ENCODE measurements at places on chromosomes 7 and 10.

- no peak for DNase-seq
Observed at GRCh38 chr10:59085711-59086502, 90.5 kb upstream of the PHYHIPL start.

DNA sequence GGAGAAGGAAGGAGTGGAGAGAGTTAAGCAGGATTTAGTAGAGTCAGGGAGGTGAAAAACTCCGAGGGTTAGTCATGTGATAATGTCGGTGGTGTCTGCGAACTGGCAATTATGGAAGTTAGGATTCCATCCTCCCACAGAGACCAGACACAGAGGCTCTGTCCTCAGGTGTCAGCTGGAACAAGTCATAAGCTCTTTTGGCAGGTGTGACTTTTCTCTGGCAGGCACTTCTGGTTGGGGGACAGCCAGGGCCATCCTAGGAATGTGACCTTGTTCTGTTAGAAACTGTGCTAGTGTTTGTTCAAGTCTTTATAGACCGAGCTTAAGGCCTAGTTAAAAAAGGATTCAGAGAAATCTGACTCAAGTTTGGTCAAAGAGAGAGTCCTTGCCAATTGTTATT, 371.0 kb downstream of the DPP6 start:
- no peak for DNase-seq

DNA sequence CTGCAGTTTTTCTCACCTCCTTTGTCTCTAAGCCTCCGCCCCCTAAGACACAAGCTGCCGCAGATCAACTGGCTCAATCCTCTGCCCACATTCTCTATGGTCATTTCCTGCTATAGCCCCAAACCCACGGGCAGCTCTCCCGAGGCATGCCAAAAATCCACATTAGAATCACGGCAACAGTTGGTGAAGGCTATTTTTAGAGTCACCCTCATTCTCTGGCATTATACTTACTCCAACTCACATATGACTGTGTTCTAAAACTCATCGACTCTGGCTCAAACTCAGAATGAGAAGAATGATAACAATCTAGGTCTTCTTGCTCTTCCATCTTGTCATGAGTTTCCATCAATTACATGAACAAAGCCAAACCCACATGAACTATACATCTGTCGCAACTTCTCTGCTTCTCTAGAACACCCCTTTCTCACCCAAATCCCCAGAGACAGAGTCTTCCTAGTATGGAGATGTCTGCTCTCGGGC, 10.9 kb upstream of the KIAA1549 start:
- DNase-seq = no peak

- DNase-seq = no peak
Observed at GRCh38 chr10:33277135-33277536, 57.3 kb downstream of the NRP1 start.

- DNase-seq = no peak
Observed at GRCh38 chr10:4053940-4054339, 268.9 kb upstream of the KLF6 start.

GRCh38 chr7:84216472-84216871, 21.9 kb upstream of the SEMA3A start:
- DNase-seq = no peak

GRCh38 chr7:124570558-124570957, 195.0 kb downstream of the GPR37 start:
- DNase-seq = no peak

- no peak for DNase-seq
Observed at GRCh38 chr10:14235566-14236195, 95.0 kb downstream of the FRMD4A start.

GRCh38 chr7:148982654-148983199, 45.6 kb downstream of the PDIA4 start:
- no peak for DNase-seq

DNA sequence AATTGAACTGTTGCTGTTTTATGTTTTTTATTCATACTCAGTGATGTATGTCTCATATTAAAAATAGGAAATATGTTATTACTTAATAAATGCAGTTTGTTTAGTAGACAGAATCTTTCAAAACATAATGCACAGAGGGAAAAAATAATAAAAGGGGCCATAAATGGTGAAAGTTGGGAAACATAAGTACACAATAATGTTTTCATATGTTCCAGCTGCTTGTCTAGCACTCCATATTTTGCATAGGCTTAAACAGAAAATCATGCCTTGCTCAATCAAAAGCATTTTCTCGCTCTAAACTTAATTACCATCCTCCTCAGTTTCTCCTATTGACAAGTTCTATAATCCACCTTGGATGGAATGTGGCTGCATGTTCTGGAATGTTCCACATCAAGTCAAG, 333.2 kb downstream of the PLXNA4 start:
- DNase-seq = no peak

DNA sequence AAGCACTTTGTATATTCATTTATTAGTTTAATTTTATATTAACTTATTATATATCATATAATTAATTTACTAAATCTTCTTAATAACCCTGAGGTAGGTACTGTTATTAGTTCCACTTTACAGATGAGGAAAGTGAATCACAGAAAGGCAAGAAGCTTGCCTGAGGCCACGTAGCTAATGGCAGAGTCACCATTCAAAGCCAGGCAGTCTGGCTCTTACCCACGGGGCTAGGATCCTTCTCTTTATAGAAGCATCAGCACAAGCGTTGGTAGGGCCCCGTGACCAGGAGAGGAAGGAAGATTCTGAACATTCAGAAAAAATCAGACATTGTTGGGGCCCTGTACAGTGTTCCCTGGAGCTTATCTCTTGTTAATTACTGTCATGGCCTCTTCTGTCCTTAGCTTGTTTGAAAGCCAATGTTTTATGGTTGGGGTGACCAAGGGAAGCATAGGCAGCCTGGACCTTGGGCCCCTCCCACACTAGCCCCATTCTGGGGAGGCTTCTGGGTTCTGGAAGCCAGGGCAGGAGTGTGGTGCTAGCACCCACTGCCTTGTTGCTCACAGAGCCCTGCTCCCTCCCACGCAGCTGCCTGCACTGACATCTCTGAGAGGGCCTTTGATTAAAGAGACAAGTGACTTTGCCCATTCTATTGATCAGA, 31.1 kb upstream of the SLF2 start:
- DNase-seq = no peak

GRCh38 chr10:112278871-112279270, 4.3 kb upstream of the TECTB start:
- DNase-seq = no peak

- no peak for DNase-seq
Observed at GRCh38 chr10:71527135-71527534, 130.4 kb downstream of the CDH23 start.

- no peak for DNase-seq
Observed at GRCh38 chr7:50147951-50148808, 55.1 kb upstream of the ZPBP start.

DNA sequence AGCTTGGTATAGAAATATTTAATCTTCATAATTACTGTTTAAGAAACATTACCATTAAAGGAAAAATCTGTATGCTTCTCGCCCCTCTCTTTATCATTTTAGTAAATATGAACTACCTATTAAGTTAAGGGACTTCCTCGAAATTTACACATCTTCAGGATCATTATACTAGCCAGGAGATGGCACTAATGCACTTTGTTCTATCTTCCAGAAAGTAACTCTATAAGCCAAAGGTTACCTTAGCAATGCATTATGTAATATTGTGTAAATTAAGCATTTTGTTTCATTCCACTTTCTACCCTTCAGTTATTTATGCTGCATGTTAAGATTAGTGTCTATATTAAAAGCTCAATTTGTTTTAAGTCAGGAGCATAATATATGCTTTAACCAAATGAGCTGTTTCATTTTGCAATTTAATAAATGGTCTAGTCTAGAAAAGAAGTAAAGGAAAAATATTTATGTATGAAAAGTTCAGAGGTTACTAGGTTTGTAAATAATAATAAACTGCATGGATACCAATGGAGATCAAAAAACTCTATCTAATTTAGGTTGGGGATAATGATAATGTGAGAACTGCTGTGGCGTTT, 128.5 kb downstream of the ANKRD7 start:
- DNase-seq = no peak

DNA sequence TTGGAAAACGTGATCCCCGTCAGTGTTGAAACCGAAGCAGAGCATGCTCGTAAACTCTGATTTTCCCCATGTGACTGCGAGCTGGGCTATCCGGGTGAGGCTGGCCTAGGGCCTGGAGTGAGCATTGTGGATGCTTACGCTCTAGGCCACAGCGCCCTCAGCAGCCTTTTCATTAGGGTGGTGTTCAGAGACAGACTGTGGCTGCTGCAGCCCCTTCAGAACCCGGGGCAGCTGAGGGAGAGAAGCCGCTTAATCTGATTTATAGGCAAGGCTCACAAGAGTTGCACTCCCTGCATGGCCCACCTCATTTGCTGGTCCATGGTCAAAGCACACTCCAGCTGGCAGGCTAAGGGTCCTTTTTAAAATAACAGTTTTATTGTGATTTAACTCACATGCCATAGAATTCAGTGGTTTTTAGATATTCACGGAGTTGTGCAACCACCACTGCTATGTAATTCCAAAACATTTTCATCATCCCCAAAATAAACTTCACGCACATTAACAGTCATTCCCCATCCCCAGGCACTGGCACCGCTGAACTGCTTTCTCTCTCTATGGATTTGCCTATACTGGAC, 72.5 kb downstream of the SYPL1 start:
- no peak for DNase-seq

GRCh38 chr10:76774987-76775603, 862.5 kb downstream of the KCNMA1 start:
- DNase-seq = no peak

DNA sequence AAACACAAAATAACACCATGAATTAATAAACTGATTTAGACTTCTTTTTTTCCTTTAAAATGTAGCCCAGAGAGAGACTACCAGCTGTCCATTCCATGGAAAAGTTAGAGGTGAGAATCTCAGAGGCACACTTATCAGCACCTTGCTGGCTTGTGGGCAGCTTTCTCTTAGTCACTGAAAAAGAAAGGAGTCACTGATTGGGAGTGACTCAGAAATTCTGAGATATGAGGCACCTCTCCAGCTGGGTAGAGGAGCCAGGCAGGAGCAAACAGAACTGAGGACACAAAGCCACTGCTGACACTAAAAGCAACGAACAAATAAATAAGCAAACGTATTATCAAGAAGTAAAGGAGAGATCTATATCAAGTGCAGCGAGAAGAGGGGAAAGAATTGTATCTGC, 310.6 kb downstream of the PARD3 start:
- no peak for DNase-seq

- no peak for DNase-seq
Observed at GRCh38 chr7:96021568-96021967, 249.2 kb downstream of the DYNC1I1 start.

GRCh38 chr7:21355406-21355874, 72.4 kb upstream of the SP4 start:
- DNase-seq = peak; percentile 43

GRCh38 chr7:159172400-159172799, 27.7 kb upstream of the VIPR2 start:
- DNase-seq = no peak

- DNase-seq = no peak
Observed at GRCh38 chr7:30559611-30560010, 35.1 kb upstream of the GARS1 start.

DNA sequence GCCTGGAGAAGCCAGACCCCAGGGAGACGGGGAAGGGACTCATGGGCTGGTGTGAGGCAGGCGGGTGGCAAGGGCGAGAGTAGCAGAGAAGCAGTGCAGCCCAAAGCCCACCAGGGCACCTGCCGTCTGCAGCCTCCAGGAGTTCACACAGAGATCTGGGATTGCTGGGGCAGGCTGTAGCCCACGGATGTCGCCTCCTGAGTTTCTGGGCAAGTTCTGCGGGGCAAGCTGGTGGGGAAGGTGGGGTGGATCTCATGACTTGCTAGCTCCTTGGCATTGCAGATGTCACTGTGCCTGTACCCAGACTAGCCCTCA, 6.0 kb downstream of the ADCK2 start:
- DNase-seq = no peak

- DNase-seq = no peak
Observed at GRCh38 chr7:42137431-42137830, 99.6 kb downstream of the GLI3 start.

GRCh38 chr10:44697116-44697515, 214.0 kb upstream of the TMEM72 start:
- DNase-seq = no peak

DNA sequence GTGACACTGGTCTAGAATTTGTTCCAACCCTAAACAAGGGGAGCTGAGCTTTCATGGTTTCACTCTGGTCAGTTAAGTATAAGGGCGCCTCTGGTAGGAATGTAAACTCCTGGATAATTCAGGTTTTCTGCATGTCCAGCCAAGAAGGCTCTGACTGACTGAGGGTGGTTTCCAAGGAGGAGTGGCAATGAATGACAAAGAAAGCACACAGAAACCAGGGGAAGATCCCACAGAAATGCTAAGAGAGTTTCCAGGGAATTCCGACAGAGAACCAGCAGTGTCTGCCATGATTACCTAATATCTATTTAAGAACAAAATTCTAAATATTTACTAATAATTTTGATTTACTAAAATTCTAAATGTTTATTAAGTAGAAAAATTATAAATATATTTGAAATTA, 27.3 kb upstream of the NRG3 start:
- DNase-seq = no peak

DNA sequence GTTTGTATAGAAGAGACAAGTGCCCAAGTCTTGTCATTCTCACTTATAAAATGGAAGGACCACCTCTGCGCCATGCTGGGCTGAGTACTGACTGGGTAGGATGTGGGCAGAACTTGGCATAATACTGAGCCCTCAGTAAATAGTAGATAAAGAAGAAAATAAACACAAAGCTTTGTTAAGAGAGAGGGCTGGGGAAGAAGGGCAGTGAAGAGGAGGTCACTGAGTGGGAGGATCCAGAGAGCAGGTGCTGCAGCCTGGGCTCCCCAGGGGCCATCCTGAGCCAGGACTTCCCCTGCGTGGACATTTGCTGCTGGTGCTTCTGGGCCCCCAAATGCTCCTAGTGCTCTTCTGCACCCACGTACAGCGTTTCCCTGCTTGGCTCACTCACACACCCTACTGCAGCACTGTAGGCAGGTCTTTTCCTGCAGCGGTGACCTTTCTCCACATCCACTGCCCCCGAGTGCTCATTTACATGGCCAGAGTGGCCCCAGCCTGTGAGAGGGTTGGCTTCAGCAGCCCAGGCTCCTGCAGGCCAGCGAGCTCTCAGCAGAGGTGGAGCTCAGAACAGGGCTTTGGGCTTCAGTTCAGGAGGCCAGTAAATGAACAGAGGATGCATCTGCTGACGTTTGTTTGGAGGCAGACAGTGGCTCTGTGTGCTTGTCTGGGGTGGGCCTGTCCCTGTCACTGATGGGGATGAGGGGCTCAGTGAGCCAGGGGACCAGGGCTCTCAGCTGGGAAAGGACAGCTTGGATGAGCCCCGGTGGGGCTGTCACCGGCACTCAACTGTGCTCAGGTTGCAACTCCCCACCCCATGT, 164.6 kb downstream of the ADARB2 start:
- DNase-seq = no peak

- DNase-seq = no peak
Observed at GRCh38 chr7:120582916-120583315, 275.0 kb downstream of the TSPAN12 start.

GRCh38 chr10:99983280-99983988, 26.3 kb downstream of the DNMBP start:
- DNase-seq = no peak
